CD4-positive, alpha-beta T cell treated with Interferon alpha-2 for 1 hour (primary cell): ENCODE measurements at places on chromosomes 16 and 17.
A peak's percentile ranks its signal among the peaks of the same experiment; 100 is the strongest.

DNA sequence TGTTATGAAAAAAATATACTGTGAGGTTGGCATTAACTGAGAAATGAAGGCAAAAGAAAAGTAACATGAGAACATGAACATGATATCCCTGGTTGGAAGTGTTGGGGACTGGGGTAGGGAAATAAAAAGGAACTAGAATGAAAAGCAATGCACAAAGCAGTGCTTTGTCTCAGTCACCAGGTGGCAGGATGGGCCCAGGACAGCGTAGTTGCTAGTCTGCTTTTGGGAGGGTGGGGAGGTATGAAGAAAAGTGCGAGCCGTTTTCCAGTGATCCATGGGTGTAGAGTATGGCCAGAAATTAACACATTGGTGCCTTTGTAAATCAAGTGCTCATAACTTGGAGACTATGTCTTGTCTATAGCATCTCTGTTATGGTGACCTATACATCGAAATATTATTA lies 662.5 kb upstream of the SALL1 start:
- no peak for DNase-seq

GRCh38 chr17:8818654-8819330 lies 19.6 kb upstream of the MFSD6L start:
- DNase-seq = no peak

GRCh38 chr17:55283256-55283965 lies 18.7 kb downstream of the HLF start:
- no peak for DNase-seq

GRCh38 chr17:14733376-14733775 lies 432.5 kb downstream of the HS3ST3B1 start:
- no peak for DNase-seq

- DNase-seq = no peak
Observed at GRCh38 chr17:10809605-10810004, 5.7 kb upstream of the TMEM238L start.

- no peak for DNase-seq
Observed at GRCh38 chr17:80999536-81000333, 8.1 kb downstream of the CHMP6 start.

DNA sequence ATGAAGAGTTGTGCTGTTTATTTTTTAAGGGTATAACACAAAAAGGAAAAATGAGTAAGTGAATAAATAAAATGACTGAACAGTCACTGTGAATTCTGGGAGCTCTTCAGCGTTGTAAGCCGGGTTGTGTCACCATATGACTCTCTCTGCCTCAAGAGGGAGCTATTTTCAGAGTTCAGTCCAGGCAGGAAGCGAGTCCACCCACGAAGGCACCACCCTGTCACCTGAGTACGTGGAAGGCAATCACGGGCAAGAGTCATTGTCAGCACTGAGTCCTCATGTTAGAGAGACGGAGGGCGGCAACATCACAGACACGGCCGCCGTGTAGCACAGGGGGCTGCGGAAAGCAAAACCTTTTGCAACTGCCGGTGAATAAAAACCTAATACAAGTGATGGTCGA lies 227.6 kb downstream of the UTP18 start:
- no peak for DNase-seq

- DNase-seq = no peak
Observed at GRCh38 chr16:51149721-51150164, 1.3 kb downstream of the SALL1 start.

- no peak for DNase-seq
Observed at GRCh38 chr17:81884968-81885367, 6.4 kb downstream of the ALYREF start.

DNA sequence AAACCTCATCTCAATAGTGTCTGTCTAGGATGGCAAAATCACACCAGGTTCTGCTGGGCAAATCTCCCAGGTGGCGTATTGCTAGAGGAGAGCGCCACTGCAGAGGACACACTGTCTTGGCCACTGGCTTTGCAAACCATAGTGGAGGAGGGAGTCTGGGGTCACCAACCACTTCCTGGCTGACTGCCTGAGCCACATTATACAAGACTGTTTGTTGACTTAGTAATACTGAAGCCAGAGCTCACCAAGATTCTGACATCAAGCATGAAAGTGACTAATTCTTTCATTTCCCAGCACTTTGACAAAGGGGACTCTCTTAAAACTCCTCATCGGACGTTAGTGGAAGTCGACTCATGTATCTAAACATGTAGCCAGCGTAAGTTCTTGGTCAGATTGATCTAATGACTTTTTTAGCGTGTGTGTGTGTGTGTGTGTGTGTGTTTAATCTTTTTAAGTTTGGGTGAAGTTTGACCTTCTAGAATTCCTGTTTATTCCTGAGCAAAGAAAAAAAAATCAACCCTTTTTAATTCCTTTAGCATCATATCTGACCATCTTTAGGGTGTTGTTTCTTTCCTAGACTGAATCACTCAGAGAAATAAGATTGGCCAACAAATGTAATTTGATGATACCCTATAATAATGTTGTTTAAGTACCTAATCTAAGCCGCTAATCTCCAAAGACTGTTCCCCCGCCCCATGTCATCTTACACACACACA lies 13.7 kb downstream of the PITPNC1 start:
- peak; percentile 73 for DNase-seq

- DNase-seq = no peak
Observed at GRCh38 chr17:38711792-38712571, 6.9 kb downstream of the MLLT6 start.

- no peak for DNase-seq
Observed at GRCh38 chr16:5900046-5900445, 802.5 kb upstream of the EEF2KMT start.

DNA sequence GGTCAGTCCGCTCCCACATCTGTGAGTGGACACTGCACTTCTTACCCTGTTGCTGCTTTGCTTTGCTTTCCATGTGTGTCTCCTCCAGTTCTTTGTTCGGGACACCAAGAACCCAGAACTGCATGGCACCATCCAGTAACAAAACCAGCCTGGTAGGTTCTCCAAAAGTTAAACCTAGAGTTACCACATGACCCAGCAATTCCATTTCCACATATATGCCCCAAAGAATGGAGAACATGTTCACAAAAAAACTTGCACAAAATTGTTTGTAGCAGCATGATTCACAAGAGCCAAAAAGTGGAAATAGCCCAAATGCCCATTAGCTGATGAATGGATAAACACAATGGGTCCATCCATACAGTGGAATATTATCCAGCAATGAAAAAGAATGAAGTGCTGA lies 10.3 kb upstream of the CCL22 start:
- DNase-seq = no peak

GRCh38 chr17:48011405-48012150 lies 26.0 kb downstream of the COPZ2 start:
- DNase-seq = peak; percentile 25

DNA sequence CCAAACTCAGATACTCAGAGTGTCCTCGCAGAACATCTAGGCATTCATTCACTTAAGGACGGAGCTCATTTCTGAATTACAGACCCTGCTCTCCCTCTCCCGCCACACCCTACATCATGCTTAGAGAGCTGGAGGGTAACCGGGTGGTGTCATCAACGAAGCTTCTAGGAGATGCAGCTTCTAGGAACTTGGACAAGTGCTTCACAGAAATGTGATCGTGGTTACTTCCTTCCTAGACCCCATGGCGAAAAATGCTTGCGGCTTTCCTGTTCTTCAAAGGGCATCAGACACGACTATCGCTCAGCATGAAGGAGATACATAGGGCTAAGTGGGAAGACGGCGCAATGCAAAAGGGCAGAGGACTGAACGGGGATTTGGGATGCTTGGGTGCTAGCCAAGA lies 126.8 kb downstream of the ZFHX3 start:
- peak; percentile 15 for DNase-seq

GRCh38 chr17:48645639-48646182 lies 19.6 kb upstream of the HOXB9 start:
- no peak for DNase-seq

GRCh38 chr17:57097832-57098421 lies 12.9 kb downstream of the AKAP1 start:
- no peak for DNase-seq

DNA sequence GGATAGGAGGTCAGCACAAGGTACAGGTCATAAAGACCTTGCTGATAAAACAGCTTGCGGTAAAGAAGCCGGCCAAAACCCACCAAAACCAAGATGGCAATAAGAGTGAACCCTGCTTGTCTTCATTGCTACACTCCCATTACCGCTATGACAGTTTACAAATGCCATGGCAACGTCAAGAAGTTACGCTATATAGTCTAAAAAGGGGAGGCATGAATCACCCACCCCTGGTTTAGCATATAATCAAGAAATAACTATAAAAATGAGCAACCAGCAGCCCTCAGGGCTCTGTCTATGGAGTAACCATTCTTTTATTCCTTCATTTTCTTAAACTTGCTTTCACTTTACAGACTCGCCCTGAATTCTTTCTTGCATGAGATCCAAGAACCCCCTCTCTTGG lies 1.0 kb upstream of the HSBP1 start:
- no peak for DNase-seq

- DNase-seq = no peak
Observed at GRCh38 chr16:69871708-69872107, 79.4 kb upstream of the CLEC18A start.

DNA sequence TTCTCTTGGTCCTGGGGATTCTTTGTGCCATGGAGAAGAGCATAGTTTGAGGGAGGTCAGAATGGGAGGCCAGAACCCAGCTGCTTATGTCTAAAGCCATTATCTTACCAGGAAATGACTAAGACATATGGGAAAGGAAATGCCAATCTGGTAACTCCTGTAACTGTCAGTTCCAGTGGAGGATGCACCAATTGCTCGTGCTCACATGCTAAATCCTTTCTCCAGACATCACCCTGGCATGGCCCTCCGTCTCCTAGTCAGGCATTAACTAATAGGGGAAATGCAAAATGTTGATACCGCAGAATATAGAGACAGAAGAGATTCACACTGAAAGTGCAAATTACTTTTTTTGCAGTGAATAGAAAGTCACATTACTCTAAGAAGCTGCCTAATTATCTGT lies 255.6 kb upstream of the HSBP1 start:
- DNase-seq = no peak

DNA sequence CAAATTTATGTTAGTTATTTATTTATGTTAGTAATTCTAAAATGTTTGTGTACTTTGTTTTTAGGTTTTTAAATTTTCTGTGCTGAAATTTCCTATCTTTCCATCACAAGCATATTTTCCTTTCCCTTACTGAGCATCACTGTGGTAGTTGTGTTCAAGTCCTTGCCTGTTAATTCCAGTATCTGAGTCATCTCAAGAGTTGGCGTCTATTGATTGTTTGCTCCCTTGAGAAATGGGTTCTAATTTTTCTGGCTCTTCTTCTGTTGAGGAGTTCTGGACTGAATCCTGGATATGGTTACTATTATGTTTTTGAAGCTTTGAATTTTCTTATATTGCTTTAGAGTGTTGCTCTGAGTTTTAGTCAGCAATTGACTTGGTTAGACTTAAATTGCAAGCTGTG lies 56.3 kb downstream of the GAN start:
- no peak for DNase-seq

DNA sequence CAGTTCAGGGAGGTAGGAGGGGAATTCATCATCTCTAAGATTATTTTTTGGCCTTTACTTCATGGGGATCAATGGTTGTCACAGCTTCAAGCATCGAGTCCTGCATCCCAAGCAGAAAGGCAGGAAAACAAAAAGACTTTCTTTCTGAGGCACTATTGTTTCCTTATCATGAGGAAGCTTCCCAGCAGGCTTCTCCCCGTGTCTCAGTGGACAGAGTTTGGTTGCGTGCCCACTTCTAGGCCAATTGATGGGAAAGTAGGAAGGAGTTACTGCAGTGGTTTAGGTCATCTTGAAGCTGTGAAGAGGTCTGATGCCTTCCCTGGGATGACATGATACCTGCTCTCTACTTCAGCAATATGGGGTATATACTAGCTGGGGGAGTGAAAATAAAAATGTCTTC lies 175.3 kb upstream of the CDH13 start:
- DNase-seq = no peak

GRCh38 chr17:31314782-31315100 lies 887 bp upstream of the EVI2B start:
- DNase-seq = no peak

GRCh38 chr17:13320046-13320785 lies 281.5 kb downstream of the HS3ST3A1 start:
- DNase-seq = no peak

DNA sequence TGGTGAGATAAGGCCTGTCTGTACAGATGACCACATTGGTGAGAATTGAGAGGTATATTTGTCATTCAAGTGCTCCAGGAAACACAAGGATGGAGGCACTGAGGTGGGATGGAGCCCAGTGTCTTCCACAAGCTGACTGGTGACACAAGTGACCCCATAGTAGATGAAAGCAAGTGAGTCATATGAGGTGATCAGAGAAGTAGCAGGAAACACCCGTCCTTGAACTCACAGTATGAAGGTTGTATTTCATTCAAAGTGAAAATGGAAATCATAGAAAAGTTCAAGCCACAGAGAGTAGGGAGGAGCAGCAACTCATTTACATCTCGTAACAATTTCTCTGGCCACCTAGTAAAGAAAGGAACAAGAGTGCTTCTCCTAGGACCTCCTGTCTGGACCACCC lies 609.8 kb downstream of the HS3ST4 start:
- DNase-seq = no peak

- DNase-seq = peak; percentile 42
Observed at GRCh38 chr17:60971515-60972369, 294.1 kb downstream of the BCAS3 start.

DNA sequence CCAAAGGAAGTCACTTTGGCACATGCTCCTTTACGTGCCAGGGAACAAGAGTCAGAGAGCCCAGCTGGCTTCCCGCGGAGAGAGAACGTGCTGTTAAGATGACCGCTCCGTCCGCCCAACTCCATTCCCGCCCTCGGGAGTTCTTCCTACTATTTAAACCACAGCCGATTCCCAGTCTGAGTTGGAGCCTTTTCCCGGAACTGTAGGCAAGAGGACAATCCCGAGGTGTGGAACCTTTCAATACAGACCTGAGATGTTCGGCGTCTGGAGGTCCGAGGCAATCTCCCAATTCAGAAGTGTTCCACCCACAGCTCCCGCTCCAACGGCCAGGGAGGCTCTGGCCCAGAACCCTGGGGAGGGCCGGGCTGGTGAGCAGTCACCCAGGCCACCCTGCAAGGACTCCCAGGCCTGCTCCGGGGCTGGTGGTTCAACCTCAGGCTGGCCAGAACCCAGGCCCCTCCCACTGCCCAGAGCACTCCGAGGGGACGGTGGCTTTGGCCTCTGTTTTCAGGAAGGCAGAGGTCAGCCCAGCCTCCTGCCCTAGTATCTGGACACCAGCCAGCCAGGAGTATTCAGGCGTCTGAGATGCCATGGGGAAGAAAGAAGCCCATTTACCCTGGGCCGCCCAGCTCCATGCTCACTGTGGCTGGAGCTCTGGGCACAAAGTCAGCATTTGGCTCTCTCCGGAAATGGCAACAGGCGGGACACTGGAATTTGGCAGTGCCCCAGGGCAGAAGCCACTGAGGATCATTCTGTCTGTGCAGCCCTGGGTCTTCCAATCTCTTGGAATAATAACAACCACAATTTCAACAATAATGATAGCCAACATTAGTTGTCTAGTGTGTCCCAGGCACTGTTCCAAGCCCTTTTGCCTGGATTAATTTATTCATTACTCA lies 21.4 kb downstream of the EMP2 start:
- no peak for DNase-seq

DNA sequence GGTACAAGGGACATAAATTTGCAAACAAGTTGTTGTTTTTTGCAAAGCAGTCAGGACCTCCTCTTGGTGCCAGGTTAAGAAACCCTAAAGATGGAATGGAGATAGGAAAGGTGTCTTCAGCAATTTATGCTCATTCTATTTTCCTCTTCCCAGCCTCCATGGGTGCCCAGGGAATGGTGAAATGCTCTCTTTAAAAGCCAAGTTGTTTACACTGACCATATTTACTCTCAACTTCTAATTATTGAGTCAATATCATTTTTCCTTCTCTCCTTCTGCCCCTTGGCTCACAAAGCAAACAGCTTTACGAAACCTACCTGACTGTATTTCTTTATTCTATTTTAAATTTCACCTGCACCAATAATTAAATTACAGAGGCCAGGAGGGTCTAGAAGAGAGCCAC lies 138.5 kb upstream of the IRX3 start:
- no peak for DNase-seq
